Naive thymus-derived CD8-positive, alpha-beta T cell (primary cell): ENCODE measurements at places on chromosomes 7 and 10.

DNA sequence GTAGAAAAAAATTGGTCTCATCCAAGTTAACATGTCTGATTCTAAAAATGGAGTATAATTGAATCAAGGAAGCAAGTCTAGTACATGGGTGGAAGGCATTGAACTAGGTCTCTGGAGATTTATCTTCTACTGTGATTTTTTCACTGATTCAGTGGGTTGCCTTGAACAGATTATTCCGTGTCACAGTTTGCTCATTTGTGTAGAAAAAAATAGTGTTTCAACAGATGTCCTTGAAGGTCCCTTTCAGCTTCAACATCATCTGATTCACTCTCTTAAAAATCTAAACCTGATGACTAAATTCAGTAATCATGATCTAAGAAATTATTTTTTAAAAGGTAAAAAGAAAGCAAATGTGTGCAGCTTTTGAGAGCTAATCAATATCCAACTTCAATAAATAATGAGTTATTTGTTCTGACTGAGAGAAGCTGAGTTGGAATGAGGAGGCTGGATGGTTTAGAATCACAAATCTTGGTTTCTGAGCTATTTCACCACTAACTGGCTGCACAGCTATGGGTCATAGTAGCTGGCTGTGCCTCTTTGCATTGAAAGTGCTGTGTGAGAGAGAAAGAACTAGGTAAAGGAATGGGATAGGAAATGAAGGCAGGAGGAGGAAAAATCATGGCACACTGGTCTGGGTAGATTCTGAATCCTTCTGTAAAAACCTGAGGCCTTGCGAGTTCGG lies 221.5 kb upstream of the MDFIC start:
- no peak for DNase-seq

GRCh38 chr10:79377557-79378382 lies 30.5 kb downstream of the PPIF start:
- DNase-seq = no peak

- no peak for DNase-seq
Measured at GRCh38 chr7:26620352-26620751, 244.0 kb downstream of the SKAP2 start.

GRCh38 chr10:47442351-47442750 lies 41.6 kb downstream of the ANXA8 start:
- DNase-seq = no peak

- no peak for DNase-seq
Measured at GRCh38 chr7:48441848-48442492, 270.7 kb downstream of the ABCA13 start.

GRCh38 chr10:61642150-61642571 lies 20.6 kb upstream of the CABCOCO1 start:
- no peak for DNase-seq

DNA sequence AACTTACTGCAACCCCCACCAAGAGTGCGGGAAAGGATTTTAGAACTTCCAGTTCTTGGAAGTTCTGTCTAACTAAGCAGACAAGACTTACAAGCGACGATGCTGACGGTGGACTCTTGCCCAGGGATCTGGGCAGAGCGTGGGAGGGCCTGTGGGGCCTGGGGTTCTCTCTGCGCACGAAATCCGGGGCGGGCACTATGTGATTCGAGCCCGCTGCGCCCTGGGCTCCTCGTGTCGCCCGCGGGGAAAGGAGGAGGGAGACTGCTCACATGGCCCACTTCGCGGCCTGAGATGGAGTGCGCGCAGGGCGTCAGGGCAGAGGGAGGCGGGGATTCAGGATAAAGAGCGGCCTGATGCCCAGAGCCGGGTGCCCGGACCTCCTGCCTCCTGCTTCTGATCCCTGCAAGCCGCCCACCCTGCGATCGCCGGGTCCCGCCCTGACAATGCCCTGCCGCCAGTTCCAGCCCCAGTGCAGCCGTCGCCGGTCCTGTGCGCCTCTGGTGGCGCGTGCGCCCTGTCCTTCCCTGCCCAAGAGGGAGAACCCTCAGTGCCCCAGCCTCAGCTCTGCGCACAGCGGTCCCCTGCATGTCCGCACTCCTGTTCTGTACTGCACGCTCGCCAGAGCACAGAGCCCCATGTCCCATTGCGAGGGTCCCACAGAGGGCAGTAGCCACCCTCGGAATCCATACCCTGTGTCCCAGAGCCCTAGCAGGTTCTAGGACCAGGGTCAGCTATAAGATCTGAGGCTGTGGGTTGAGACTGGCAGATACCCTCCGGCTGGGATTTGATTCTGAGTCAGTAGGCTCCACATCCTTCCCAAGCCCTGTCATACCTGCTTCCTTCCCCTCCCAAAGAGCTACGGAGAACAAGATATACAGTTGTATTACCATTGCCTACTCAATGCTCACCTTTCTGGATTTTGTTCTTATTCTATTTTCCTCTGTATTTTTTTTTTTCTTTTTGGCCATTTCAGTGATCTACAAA lies 99.4 kb upstream of the TMEM106B start:
- no peak for DNase-seq

DNA sequence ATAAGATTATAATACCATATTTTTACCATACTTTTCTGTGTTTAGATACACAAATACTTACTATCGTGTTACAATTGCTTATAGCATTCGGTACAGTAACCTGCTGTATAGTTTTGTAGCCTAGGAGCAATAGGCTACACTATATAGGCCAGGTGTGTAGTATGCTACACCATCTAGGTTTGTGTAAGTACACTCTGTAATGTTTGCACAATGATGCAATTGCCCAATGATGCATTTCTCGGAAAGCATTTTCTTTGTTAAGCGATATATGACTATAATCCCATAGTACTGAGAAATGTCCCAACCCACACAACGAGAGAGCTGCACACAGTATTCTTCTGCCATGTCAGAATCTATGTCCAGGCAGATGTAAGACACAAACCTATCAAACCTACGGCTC lies 160.0 kb downstream of the NEBL start:
- DNase-seq = no peak

- DNase-seq = no peak
Measured at GRCh38 chr7:15199482-15199881, 296.9 kb upstream of the DGKB start.

- no peak for DNase-seq
Measured at GRCh38 chr10:61456095-61456789, 3.1 kb upstream of the TMEM26 start.

DNA sequence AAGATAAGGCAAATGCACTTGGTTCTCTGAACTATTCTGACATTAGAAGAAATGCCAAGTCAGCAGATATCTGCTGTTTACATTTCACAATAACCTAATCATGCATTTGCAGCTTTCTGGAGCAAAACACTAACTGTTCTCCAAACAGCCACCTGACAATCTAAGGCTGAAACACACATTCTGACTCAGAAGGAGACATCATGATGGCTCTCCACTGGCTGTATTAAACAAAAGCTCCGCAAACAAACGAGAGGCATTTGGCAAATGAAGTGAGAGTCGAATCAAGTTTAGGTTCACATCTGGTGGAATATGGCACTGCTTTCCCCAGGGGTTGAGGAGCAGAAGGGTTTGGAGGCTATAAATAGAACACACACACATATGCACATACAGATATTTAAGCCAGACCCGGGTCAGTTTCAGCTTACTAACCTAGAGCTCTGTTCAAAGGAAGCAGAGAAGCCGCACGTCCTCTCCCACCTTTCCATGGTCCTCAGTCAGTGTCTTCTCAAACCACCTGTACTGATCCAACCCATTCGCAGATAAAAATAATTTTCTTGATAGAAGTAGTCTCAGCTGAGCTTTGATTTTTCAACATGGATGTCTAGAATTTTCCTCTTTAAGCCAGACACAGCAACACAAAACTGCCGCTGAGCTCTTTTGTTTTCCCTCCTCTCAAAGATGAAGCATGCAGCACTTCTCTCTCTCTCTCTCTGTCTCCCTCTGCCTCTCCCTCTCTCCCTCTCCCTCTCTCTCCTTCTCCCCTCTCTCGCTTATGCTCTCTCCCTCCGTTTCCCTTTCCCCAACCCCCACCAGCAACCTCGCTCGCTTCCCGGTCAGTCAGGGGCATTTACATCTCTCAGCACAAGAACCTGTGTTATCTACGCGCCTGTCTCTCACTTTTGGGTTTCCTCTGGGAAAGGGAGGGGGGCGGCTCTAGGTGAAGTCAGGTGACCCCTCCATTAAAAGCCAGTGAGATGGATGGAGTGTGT lies 682.8 kb downstream of the MAGI2 start:
- DNase-seq = no peak

GRCh38 chr7:89200758-89201157 lies 405.2 kb upstream of the TEX47 start:
- DNase-seq = no peak

DNA sequence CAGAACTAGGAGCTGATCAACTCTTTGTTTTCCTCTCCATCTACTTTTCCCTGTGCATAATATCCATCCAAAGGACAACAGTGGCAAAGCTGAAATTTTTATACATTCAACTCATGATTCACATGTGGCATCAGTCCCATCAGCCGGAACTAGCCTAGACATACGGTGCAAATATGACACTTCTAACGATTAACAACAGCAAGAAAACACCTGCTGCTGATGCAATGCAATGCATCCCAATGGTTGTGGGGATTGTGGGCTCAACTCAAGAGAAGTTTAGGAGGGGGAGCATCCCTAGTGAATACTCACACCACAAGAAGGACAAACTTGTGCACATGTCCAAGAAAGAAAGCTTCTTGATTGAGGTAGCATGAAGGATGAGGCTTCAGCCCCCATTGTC lies 20.5 kb upstream of the STK17A start:
- no peak for DNase-seq
